ENCODE measurements at places on chromosomes 3 and 15.

DNA sequence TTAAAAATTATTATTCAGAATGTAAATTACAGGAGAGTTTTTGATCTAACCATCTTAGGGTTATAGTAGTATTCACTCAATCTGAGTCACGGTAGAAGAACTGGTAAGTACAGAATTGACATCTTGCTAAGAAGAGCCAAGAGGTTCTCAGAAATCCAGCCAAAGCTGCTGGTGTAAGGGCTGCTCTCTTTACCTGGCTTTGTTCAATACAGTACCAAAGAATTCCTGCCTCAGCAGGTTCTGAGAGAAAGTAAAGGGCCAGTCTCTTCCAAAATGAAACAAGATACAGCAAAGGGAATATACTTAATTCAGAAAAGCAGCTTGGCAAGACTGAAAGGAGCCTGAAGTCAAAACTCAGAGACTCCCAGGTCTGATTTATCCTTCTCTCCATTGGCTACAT, 193.1 kb downstream of the TNIK start:
- no peak for DNase-seq

- peak; percentile 26 for DNase-seq
Observed at GRCh38 chr3:109346770-109347295, 9.5 kb upstream of the DPPA4 start.

GRCh38 chr15:65048241-65048640, 3.1 kb downstream of the SLC51B start:
- no peak for DNase-seq

DNA sequence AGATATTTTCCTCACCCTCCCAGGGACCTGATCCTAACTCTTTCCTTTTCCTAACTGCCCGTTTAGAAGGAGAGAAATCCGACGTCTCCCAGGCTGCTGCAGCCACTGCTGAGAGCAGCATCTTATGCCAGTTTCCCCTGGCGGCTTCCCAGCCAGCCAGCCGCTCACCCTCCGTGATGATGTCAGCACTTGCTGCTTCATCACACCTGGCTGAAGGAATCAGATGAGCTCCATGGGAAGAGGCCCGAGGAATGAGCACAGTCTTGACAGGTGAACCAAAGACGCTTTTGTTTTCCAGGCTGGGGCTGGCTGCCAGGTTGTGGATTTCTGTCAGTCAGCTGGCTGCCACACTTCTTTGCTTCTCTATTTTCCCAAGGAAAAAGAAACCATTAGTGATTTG, 445.1 kb upstream of the RBMS3 start:
- no peak for DNase-seq

DNA sequence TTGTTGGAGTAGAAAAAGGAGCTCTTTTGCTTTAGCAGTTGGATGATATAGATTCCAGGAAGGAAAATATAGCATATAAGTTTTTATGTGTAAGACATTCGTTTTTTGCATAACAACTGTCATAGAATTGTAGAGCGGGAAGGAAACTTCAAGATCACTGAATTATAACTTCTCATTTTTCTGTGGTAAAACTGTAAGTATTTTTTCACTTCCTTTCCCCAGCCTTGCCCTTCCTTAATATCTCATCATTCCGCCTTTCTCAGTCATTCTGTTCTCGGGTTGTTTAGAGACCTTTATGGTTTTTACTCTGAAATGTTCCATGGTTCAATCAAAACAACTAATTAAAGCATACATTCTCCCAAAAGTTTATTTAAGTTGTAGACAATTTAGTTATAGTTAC, 1.1 kb downstream of the EAF2 start:
- no peak for DNase-seq

- DNase-seq, result no peak
Observed at GRCh38 chr15:89087161-89087829, 961 bp upstream of the ABHD2 start.

GRCh38 chr15:65916664-65917406, 47.5 kb downstream of the RAB11A start:
- peak; percentile 65 for DNase-seq

- DNase-seq, result peak; percentile 76
Observed at GRCh38 chr3:14371573-14372474, 30.6 kb upstream of the SLC6A6 start.

DNA sequence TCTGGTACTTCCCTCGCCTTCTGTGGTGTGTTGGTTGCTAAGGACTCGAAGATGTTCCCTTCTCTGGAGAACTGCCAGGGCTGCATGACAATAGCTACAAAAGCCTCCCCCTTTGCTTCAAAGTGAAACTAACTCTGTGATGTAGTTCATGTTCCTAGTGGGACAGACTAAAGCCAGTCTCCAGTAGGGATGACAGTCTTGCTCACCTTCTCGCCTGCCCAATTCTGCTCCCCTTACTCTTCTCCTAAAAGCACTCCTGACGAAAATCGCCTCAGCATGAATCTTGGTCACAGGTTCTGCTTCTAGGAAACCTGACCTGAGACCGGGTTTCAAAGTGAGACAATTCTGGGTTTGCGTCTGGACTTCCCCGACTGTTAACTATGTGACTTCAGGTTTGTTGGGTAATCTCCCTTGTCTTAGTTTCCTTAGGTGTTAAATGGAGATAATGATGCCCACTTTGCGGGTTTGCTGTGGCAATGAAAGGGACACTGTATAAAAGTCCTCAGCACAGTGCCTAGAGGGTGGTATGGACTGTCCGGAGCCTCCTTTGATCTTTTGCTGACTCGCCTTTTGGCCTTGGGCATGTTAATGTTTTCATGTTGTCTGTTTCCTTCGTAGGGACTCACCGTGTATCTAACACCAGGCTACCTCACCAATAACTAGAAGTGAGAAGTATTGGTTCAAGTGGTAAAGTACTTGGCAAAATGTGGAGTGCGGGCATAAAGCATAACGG, 24.9 kb upstream of the THRB start:
- peak; percentile 64 for DNase-seq

Data from fibroblast of skin of scalp (primary cell).